HT1080 (cell line): ENCODE measurements at places on chromosomes 3 and 15. TPM values are rescaled to one million over a fixed set of nuclear protein-coding genes. Genes with fewer than 3 reads are reported as not detected.

DNA sequence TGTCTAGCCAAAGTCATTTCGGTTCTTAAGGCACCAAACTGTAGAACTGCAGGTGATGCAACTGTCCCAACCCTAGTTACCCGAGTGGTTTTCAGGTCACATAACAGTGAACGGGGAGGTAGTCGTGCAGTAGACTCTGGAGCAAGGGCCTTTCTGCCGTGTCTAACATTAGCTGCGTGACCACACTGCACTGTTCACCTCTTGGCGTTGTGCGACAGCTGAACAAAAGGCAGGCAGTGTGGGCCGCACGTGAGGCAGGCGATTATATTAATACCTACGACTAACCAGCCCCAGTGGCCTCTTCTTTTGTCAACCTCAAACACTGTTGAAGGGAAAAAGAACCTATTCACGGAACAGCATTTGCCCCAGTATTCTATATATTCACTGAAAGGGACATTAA, 2.8 kb downstream of the LRRN1 start:
- DNase-seq = no peak

The INKA1 gene
- total RNA-seq = 1.6 and 5.1 TPM in 2 replicates

The ARGFX gene
- total RNA-seq = not detected in 2 replicates

The GXYLT2 gene
- total RNA-seq = 8.0 and 11.3 TPM in 2 replicates

The CYP8B1 gene
- total RNA-seq = not detected in 2 replicates

DNA sequence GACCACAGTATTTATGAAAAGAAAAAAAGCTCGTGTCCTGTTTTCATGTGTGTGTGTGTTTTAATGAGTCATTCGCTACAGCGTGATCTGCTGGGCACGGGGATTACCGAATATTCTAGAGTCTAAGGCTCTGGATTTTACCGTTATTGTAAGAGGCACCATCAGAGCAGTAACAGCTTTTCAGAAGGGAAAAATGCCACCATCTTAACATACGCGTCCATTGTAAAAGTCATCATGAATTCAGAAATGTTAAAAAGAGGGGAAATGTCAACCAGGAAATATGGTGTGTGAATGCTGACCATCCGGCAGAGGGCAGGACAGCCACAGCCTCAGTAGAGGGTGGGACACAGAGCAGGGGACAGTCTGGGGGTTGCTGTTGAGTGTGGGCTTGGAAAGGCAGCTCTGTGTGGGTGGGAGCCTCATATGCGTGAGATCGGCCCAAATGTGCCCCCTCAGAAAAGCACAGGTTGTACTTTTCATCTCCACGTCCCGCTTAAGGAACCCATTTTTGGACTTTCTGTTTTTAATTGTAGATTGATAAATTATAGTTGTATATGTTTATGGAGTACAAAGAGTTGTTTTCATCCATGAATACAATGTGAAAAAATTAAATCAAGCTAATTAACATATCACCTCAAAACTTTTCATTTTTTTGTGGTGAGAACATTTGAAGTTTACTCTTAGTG, 69.6 kb downstream of the ASB7 start:
- DNase-seq = peak; percentile 59

- DNase-seq = peak; percentile 85
Measured at GRCh38 chr3:184335661-184336546, 1.5 kb upstream of the FAM131A start.

- DNase-seq = peak; percentile 86
Measured at GRCh38 chr3:69787436-69788168, 48.3 kb downstream of the MITF start.

GRCh38 chr15:63870043-63870394, 36.3 kb upstream of the HERC1 start:
- DNase-seq = peak; percentile 17

- DNase-seq = no peak
Measured at GRCh38 chr3:37953707-37954394, 36.7 kb upstream of the VILL start.

DNA sequence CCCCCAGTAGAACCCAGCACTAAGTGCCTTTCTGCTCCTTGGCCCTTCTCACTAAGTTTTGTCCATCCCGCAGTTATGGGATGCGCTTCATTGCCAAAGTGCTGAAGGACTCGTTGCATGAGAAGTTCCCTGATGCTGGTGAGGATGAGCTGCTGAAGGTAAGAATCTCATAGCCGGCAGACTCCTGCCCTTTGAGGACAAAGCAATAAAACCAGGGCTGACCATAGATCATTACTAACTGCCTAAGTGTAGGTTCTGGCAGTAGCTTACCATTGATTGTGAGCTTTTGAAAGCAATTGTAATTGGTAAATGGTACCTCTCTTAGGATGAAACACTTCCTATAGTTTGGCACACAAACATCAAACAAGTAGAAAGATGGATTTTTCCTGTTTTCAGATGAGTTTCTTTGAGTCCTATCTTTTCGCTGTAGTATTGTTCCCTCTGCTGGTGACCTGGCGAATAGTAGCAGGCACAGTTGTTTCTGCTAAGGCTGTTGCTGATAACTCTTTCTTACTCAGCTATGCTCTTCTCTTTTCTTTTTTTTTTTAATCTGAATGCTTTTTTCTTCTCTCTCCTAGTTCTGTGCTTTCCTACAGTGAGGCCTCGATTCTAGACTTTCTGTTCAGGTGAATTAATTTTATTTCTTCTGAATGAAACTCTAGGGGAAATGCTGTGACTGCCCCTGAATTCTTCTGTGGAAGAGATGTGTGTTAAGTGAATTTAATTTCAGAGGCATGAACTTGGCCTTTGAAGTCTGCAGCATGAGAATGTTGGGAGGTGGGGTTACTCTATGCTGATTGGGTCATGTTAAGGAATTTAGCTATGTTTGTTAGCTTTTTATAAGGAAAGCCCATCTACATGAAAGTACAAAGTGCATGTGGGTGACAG, 47.4 kb upstream of the CRTC3 start:
- peak; percentile 55 for DNase-seq

The KLF15 gene
- 0.13 and 0.20 TPM in 2 replicates for total RNA-seq

GRCh38 chr3:124037326-124037725, 45.4 kb upstream of the ROPN1 start:
- DNase-seq = peak; percentile 25

DNA sequence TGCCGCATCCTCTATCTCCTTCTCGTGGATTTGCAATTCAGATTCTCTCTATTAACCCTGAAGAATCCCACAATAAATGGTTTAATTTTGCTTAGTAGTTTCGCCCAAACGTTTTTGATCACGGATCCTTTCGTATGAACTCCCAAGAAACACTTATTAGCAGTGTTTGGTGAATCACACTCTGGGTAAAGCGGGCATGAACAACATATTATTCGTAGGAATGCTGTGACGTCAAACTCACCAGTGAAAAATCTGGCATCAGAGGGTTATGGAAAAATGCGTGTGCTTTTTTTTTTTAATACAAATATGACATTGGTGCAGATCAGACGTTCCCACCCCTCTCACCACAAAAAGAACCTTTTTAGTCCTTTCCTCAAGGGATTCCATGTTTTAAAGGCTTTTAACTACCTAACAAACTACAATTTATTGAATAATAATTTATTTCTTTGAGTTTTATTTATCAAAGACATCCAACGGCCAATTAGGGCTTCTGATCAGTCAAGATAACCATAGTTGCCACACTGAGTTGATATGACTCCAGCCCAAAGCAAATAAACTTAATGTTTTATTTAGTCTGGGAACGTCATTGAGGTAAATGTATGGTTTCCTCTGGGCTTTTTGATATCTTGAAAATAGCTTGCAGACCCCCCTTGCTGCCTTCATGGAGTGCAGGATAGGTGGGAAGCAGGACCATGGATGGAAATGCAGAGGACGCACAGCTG, 45.5 kb upstream of the CGNL1 start:
- DNase-seq = peak; percentile 50

GRCh38 chr3:84066915-84067314, 891.9 kb upstream of the CADM2 start:
- no peak for DNase-seq

- DNase-seq = no peak
Measured at GRCh38 chr15:59847968-59848367, 156.1 kb upstream of the FOXB1 start.

The CCDC9B gene
- total RNA-seq = 26.0 and 33.4 TPM in 2 replicates

The C3orf18 gene
- 1.9 and 2.5 TPM in 2 replicates for total RNA-seq

GRCh38 chr15:65189102-65189740, 4.1 kb upstream of the CLPX start:
- peak; percentile 62 for DNase-seq

DNA sequence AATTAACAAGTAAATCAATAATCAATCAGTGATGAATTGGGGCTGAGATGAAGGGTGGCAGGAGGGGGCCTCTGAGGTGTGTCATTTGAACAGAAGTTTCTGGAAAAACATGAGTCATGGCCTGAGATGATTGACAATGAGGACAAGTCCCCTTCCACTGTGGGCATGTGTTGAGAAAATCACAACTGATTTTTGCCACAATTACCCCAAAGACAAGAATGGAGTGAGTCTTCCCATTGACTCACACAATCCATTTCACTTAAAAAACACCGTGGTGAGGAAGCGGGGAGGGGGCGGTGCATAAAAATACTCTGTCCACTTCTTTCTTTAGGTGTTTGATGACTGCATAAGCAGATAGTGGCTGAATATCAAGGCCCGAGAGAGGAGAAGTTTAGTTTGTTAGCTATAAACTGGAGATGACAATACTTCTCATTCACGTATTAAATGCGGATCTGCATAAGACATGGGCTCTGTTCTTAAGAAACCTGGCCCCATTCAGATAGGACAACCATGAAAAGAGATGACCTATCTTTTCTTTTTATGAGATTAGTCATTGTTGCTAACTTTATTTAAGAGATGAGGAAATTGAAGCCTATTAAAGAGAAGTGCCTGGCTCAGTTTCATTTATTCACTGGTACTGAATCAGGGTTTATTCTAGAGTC, 34.7 kb downstream of the SHC4 start:
- peak; percentile 87 for DNase-seq

GRCh38 chr3:172447611-172448579, at the start of gene GHSR:
GHSR (minus strand) TSS chr3:172448456; CDS start chr3:172448413, 43 bp downstream.
- DNase-seq = no peak

- DNase-seq = no peak
Measured at GRCh38 chr3:117063930-117064329, 354.4 kb downstream of the TUSC7 start.

DNA sequence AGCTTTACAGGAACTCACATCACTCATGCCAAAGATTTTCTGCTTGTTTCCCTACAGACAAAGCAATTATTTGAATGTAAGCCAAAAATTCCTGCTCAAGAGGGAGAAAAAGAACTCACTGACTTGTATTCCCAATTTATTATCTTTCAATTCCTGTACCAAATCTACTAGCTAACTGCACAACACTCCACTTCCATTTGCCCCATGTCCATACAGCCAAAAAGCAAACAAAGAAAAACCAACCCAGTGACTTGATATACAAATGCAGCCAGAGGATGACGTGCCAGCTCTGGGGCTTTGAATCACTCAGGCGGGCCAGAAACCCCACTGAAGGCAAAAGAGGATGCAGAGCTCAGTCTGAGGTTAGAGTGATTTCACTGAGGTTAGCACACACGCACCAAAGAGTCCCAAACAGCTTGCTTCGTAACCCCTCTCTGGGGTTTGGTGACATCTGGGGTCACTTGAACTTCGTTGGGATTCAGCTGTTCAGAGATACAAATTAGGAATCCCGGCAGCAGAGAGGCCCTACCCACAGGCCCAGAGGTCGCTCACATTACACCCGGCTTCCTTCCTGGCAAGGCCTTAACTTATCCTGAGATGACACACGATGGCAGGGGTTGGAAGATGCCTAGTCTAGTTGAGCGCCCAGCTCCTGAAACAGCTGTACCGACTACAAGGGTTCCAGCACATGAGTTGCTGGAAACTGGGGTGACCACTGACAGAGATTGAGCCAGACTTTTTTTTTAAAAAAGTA, 1.6 kb downstream of the RFTN1 start:
- DNase-seq = peak; percentile 85

DNA sequence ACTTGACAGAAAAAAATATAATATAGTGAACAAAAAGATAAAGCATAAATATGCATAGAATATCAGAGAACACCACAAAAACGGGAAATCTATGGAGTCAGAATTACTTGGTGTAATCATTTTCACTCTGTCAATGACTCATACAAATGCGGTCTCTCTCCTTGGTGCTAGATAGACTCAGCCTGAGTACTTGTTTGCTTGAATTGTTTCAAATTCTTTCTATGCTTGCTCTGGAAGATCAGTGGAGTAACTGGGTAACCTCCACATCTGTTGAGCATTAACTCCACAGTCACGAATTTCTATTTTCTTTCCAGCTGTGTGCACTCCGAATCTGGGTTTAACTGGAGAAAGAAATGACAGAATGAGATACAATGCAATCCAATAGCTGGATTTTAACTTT, 760.4 kb downstream of the ZPLD1 start:
- DNase-seq = peak; percentile 18

GRCh38 chr3:180332608-180333007, 269.4 kb upstream of the TTC14 start:
- no peak for DNase-seq

The TGM5 gene
- 0.20 and 0.98 TPM in 2 replicates for total RNA-seq

The CMSS1 gene
- 53.2 and 59.1 TPM in 2 replicates for total RNA-seq

DNA sequence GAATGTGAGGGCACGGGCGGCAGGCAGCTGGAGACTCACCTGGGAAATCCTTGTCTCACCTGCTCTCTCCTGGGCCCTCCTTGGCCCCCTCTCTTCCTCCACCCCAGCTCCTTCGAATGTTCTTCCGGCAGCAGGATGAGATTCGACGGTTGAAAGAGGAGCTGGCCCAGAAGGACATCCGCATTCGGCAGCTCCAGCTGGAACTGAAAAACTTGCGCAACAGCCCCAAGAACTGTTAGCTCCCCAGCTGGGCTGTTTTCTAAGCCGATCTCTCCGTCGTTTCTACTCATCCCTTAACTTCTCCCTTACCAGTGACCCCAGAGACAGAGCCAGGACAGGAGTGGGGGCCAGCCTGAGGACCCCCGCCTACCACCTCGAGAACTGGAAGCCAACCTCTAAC, 95.0 kb downstream of the ANP32A start:
- DNase-seq = no peak

DNA sequence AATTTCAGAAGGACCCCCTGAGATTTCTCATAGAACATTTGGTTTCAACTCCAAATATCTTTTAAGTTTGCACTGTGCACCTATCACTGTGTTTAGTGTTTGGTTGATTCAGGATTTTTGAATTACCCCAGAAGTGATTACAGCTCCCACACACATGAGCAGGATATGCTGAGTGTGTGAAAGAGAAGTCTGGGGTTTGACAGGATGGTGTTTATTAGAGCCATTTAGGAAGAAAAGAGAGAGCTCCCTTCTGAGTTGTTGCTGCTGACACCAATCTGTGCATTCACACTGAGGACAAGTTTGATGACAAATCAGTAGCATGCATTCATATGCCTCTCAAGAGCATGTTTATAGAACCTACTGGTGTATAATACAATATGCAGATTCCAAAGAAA, 118.1 kb downstream of the RPL22L1 start:
- DNase-seq = no peak

DNA sequence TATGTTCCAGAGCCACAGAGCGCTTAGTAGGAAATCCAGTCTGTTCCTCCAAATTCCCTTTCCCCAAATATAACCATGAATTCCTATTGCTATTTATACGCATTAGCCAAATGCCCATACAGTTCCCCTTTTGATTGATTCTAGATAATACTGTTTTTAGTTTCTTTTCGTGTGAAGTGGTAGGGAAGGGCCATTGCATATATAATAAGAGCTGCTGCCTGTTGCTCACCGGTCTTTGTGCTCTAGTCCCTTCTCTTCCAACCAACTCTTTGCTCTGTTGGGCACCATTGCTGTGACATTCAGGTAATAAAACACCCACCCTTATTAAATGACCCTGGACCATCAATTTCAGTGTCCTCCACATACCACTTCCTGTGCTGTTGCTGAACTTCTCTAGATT, 379.9 kb upstream of the KCNMB2 start:
- DNase-seq = no peak

GRCh38 chr15:62125773-62126172, 39.3 kb downstream of the C2CD4B start:
- no peak for DNase-seq

- peak; percentile 45 for DNase-seq
Measured at GRCh38 chr3:154936196-154936595, 143.9 kb upstream of the MME start.

The ISLR gene
- total RNA-seq = 0.05 TPM in 1 of 2 replicates, not detected in the other
